ENCODE measurements at places on chromosomes 1 and 21.

- no peak for DNase-seq
Observed at GRCh38 chr1:207808322-207808705, 56.5 kb downstream of the CD46 start.

DNA sequence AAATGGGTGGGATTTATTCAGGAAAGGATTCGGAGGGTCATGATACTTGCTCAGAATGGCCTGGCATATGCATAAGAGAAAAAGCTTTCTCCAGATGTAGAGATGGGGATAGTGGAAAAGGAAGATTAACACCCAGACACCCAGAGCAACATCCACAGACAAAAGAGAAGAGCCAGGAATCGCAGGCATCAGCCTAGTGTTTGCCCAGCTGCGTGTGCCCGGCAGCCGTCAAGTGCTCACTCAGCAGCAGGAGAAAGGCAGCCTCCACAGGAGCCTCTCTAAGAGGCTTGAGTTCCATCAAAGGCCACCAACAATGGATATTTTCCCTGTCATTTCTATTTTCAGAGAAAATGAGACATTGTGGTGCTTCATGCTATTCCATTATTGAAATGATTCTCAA lies 54.7 kb downstream of the NTPCR start:
- no peak for DNase-seq

DNA sequence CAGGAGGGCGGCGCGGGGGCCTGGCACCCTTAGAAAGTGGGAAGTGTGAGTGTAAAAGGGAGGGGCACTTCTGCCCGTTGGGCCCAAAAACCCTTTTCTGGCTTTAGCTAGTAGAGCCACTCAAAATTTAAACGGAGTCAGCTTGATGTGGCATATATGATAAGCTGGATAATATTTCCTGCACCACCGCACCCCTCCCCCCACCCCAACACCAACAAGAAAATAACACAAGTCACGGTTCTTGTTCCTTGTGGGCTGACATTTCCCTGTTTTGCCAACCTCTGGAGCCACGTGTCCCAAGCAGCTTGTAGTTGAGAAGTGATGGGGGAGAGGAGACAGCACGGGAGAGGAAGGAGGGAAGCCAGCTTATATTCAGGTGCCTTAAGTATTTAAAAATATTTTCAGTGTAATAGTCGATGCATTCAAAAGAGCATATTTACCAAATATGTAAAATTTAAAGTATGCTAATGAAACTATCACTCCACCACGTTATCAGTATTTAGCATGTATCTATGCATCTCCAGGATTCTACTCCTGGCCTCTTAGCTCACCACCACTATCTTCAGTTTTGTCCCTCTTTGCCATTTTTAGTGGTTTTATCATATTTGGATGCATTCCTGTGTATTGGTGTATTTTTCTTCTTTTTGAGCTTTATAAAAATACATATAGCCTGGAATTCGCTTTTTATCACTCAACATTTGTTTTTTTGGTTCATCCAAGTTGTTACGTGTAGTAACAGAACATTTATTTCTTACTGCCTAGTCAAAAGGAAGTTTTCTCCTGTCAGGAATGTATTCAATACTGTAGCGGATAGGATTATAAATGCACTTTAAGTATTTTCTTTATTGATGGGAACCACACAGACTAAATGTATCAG lies 773 bp upstream of the DDX59 start:
- DNase-seq = no peak

- no peak for DNase-seq
Observed at GRCh38 chr1:31259746-31260145, 20.1 kb upstream of the NKAIN1 start.

DNA sequence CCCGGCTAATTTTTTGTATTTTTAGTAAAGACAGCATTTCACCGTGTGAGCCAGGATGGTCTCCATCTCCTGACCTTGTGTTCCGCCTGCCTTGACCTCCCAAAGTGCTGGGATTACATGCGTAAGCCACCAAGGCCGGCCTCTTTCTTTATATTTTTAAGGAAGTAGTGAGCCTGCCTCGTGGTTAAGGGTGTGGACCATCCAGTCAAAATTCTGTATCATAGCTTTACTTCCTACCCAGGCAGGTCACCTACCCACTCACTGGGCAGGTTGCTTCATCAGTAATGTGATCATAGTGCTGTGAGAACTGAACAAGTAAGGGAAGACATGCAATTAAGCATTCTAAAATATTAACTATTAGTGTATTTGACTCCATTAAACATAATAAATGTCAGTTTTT lies 8.1 kb upstream of the ACOT7 start:
- no peak for DNase-seq

- DNase-seq = no peak
Observed at GRCh38 chr1:158930504-158930903, 848 bp upstream of the PYHIN1 start.

GRCh38 chr1:229537894-229538293 lies 20.6 kb downstream of the ABCB10 start:
- no peak for DNase-seq

DNA sequence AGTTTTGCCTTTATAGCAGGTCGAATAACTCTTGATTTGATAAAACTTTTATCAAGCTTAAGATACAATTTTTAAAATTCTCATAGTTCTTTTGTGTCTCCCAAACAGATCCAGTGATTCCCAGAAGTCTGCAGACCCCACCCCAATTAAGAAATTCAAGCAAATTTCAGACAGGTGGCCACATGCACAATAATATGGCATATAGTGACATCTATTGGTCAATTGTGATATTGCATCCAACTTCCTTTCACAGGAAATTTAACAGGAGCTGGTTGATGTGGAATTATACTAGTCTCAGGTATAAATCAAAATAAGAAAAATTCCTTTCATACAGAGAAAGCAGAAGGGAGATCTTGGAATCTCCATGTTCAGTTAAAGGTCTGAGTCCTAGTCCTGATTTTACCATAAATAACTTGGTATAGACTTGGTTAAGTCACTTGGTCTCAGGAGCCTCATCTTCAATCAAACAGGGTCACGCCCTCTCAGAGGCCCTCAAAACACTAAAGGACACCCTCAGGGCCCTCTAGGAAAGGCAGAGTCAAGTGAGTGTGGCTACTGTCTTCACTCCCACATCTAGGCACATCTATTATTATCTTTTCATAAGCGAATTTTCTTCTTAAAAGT lies 24.1 kb downstream of the PIGM start:
- peak; percentile 40 for DNase-seq

DNA sequence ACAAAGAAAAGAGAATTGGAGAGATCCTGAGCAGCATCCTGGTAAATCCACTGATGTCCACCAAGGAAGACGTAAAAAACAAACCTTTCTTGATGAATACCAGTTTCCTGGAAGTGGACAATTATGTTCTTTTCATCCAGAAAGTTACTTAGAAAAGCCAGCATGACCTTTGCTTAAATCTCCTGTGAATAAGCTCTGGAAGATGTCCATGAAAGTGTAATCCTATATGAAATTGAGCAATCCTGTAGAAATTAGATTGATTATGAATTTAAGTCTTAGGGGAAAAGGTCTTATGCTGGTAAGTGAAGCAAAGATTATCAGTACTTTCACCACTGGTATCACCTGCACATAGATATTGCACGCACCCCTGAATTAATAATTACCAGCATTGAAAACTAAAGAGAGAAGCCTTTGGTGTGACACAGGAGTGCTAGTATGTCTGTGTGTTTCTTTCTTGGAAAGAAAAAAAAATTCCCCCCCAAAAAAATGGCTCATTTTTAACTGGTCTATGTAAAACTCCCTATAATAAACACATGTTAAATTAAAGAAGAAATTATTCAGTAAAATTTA lies 164.5 kb upstream of the LHX8 start:
- DNase-seq = no peak

GRCh38 chr21:34187935-34188334 lies 114.6 kb downstream of the MRPS6 start:
- DNase-seq = peak; percentile 27

GRCh38 chr21:41589131-41589530 lies 81.2 kb upstream of the TMPRSS2 start:
- DNase-seq = no peak

- peak; percentile 62 for DNase-seq
Observed at GRCh38 chr1:155093911-155094621, 15.4 kb downstream of the EFNA3 start.
